ENCODE measurements at places on chromosomes 7 and 10. TPM values are rescaled to one million over a fixed set of nuclear protein-coding genes. Genes with fewer than 3 reads are reported as not detected.

DNA sequence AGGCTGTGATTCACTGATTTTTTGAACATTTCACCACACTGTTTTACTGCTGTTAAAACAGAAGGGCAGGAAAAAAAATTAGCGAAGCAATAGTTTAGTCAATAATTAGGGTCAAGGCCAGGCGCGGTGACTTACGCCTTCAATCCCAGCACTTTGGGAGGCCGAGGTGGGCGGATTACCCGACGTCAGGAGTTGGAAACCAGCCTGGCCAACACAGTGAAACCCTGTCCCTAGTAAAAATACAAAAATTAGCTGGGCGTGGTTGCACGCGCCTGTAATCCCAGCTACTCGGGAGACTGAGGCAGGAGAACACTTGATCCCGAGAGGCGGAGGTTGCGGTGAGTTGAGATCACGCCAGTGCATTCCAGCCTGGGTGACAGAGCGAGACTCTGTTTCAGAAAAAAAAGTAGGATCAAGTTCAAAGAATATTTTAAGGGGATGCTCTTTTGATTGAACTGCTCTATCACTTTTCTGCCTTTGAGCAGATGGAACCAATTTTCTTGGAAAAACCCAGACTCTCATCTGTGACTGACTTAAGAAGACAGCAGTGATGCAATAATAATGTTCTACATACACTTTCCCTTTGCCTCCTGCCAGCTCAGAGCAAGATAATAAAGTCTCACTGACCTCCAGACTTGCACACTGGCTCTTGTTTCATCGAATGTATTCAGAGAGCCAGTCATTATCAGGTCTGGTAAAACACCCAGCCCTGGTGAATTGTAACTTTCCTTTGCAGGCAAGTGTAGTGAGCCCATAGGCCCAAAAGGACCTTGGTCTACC lies 1.6 kb upstream of the PPA1 start:
- H3K4me1 ChIP-seq, result no peaks in the 10 kb centered on the region
- no peaks in the 10 kb centered on the region for H3K27me3 ChIP-seq
- no peak overlapping the region for H3K27ac ChIP-seq
- H3K4me3 ChIP-seq, result peak overlapping the region; percentile 46

DNA sequence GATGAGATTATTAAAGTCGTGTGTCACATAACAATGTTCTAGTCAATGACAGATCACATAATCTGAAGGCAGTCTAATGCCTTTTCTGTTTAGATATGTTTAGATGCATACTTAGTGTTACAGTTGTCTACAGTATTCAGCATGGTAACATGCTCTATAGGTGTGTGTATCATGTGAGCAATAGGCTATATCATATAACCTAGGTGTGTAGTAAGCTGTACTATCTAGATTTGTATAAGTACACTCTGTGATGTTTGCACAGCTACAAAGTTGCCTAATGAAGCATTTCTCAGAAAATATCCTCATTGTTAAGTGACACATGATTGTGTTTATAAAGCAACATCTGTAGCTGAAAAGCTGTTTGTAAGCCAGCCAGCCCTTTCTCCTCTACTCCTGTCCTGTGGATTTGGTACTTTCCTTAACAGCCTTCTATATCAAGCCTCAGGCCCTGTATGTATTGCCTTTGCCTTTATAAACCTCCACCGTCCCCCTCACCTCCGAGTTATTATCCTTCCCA lies 6.3 kb downstream of the HECTD2 start:
- DNase-seq, result no peak
- H3K27me3 ChIP-seq, result no peaks in the 10 kb centered on the region
- no peak overlapping the region for H3K27ac ChIP-seq
- no peaks in the 10 kb centered on the region for H3K4me1 ChIP-seq
- no peaks in the 10 kb centered on the region for H3K36me3 ChIP-seq
- no peak overlapping the region for H3K4me3 ChIP-seq

DNA sequence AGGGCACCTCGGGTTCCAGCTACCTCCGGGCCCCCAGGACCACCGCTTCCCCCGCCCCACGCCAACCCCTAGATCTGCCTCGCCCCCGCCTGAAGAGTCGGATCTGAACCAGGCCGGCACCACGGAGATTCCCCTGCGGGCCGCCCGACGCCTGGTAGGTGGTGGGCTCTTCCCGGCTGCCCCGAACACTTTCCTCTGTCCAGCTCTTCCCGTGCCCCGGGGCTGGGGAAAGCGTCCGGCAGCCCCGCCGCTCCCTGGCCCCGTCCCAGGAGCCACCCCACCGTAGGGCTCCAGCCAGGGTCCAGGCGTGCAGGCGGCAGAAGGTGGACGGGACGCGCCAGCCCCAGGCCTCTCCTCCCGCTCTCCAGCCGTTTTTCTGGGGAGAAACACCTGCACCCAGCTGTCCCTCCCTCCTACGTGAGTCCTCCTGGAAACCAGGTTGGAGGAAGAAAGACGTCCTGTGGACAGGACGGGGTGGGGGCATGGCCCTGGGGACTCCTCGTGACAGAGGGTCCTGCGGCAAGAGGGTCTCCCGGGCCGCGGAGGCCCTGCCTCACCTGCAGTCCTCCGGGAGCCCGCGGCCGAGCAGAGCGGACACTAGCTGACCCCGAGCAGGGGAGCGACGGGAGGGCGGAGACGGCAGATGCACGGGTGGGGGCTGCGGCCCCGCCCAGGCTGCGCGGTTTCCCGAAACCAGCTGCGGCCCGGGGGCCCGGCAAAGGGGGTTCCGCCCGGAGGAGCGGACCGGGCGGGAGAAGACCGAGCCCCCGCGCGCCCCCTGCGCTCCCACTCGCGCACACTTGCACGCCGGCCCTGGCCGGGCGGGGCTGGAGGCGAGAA lies at the start of gene TMEM176B:
Gene TMEM176B, minus strand, starts transcription at position 624 of the 840 bp plus-strand sequence. CDS start 3,795 bp downstream, outside the sequence.
- no peak for DNase-seq
- peaks cover 4% of the 10 kb centered on the region for H3K36me3 ChIP-seq
- peaks cover 35% of the 10 kb centered on the region for H3K27me3 ChIP-seq
- H3K4me3 ChIP-seq, result peak within 1 kb of the TSS; percentile 44

The AKR1E2 gene
- 2.5 TPM for total RNA-seq

The NUTM2E gene
- total RNA-seq, result not detected

DNA sequence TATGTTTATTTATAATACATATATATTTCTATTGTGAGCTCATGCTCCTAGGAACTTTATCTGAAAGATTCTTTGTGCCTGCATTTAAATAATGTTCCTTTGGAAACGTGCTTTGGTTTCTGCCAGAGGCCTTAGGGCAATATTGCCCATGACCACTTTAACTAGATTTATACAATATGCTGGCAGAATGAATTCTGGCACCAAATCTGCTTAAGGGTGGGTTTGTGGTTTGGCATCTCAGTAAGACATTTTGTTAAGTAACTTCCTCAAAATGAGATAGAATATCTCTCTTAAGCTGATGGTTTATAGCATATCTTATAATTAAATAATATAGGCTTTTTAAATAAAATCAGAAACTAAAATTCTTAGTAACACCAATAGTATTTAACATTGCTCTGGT lies 252.9 kb downstream of the RNLS start:
- no peak for DNase-seq
- H3K4me3 ChIP-seq, result no peak overlapping the region
- no peaks in the 10 kb centered on the region for H3K27me3 ChIP-seq
- H3K4me1 ChIP-seq, result no peaks in the 10 kb centered on the region
- H3K27ac ChIP-seq, result no peak overlapping the region

DNA sequence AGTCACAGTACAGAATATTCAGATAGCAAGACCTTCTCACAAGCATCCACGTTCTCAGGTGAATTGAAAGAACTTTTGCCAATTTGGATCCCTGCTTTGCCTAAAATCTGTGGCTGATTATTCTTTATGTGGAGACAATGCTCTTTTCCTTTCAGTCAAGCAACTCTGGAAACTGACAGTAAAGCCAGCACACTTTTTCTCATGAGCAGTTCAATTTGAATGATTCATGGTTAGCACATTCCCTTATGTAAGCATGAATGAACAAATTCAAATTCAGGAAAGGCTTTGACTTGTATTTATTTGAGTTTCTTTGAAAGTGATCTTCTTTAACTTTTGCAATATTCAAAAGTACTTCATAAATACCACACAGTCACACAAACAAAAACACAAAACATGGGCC lies 57.6 kb downstream of the MEOX2 start:
- H3K27me3 ChIP-seq, result no peaks in the 10 kb centered on the region
- no peak overlapping the region for H3K27ac ChIP-seq
- DNase-seq, result no peak
- H3K36me3 ChIP-seq, result no peaks in the 10 kb centered on the region
- H3K4me3 ChIP-seq, result no peak overlapping the region
- no peaks in the 10 kb centered on the region for H3K4me1 ChIP-seq

DNA sequence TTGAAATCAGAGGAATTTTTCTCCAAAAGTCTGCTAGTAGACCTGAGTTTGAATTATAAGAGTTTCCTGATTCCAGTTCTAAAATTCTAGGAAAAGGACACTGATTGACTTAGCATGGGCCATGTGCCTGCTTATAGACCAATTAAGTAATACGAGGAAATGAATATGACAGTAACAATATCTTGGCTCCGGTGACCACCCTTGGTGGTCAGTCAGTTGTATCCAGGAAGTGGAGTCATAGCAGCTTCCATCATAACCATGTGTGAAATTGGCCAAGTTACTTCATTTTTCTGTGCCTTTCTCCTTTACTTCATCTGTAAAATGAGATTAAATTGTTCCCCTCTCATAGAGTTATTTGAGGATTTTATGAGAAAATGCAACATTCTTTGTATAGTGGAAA lies 66.9 kb downstream of the MTPAP start:
- no peaks in the 10 kb centered on the region for H3K27me3 ChIP-seq
- no peak for DNase-seq
- H3K4me3 ChIP-seq, result no peak overlapping the region
- H3K27ac ChIP-seq, result no peak overlapping the region
- H3K4me1 ChIP-seq, result no peaks in the 10 kb centered on the region

DNA sequence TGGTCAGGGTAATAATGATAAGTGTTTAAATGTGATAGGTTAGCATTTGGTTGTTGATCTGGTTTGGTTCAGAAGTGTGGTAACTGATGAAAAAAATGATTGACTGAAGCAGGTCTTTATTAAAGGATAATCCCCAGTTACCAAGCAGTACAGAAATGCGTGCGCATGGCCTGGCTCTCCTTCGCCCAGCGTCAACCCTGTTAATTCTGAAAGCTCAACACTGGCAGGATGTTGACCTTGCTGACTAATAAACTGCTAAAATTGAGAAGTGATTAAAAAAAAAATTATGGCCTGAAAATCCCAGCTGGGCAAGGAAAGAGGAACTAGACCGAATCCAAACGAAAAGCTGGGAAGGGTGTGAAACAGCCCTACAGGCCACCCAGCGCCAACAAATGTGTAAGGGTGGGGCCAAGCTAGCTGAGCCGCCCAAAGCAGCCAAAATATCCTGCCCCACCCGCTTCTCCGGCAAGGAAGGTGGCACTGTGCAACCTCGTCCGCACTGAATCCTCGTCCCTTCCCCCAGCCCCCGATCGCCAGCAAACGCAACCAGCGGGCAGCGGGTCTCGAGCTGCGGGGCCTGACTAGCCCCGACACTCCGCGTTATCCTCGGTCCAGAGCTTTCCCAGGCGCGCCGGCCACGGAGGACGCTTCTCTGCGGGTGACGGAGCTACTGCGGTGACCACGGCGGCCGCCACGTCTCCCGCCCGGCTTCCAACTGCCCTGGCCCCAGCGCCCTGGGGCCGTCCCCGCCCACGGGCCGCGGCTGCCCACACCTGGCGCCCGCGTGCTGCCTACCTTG lies 561 bp downstream of the SHTN1 start:
- H3K4me3 ChIP-seq, result peak overlapping the region; percentile 89
- no peak overlapping the region for H3K27ac ChIP-seq
- no peaks in the 10 kb centered on the region for H3K4me1 ChIP-seq
- no peaks in the 10 kb centered on the region for H3K36me3 ChIP-seq
- H3K27me3 ChIP-seq, result no peaks in the 10 kb centered on the region

The DMBT1 gene
- not detected for total RNA-seq

The DNAJC12 gene
- total RNA-seq, result 0.90 TPM

DNA sequence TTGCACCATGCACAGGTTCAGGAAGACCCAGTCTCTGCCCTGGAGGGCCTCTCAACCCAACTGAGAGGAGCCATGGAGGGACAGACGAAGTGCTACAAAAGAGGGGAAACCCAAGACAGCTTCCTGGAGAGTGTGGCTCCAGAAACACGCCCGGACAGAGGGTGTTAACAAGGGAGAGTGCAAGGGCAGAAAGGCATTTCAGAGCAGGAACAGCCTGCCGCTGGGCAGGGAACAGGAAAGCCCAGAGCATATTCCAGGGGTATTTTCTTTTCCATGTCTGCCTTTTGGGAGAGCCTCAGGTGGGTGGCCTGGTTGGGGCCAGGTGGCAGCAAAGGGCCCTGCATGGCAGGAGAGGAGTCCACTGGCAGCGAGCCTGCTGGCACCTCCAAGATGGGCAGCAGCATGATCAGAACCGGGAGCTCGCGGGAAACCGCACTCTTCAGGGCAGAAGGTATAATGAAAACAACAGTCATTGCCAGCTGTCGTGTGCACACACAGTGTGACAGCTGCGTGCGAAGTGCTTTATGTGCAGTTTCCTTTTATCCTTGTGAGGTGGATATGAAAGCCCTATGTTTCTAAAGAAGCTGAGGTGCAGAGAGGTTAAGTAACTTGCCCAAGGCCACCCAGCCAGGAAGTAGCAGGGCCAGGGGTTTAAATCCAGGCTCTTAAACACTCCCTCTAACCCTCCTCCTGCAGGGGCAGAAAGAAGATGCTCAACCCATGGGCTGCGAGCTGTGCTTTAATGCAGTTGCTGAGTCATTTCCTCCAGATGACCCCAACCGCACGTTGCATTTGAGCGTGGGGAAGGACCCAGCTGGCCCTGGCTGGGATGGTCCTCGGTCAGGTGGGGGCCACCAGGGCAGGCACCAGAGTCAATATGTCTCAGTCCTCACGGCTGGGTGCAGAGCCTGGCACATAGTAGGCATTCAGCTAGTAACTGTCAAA lies 128.6 kb downstream of the OAT start:
- no peak overlapping the region for H3K4me3 ChIP-seq
- no peaks in the 10 kb centered on the region for H3K4me1 ChIP-seq
- peak; percentile 32 for DNase-seq
- H3K27me3 ChIP-seq, result no peaks in the 10 kb centered on the region
- H3K36me3 ChIP-seq, result no peaks in the 10 kb centered on the region

GRCh38 chr10:7274293-7274692 lies 136.5 kb downstream of the SFMBT2 start:
- no peak for DNase-seq
- H3K4me3 ChIP-seq, result no peak overlapping the region
- H3K27ac ChIP-seq, result no peak overlapping the region
- no peaks in the 10 kb centered on the region for H3K27me3 ChIP-seq

DNA sequence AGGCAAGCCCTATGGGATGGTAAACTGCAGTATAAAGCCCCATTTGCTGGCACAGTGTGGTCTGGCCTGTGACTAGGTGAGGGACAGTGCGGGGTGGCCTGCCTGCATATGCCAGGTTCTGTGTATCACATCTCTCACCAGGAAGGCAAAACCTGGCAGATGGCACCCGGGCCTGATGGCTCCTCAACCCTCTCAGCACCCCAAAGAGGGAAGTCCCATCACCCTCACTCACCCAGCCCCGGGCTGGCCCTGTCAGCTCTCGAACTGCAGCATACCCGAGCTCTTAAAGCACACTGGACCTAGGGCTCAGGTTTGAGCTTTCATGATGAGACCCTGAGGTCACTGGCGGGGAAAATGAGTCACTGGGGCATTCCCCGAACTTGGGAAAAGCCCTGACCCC lies 130.5 kb downstream of the LHPP start:
- DNase-seq, result no peak
- H3K4me1 ChIP-seq, result no peaks in the 10 kb centered on the region
- H3K27ac ChIP-seq, result no peak overlapping the region
- no peak overlapping the region for H3K4me3 ChIP-seq
- no peaks in the 10 kb centered on the region for H3K27me3 ChIP-seq

The BTBD16 gene
- total RNA-seq, result not detected

- H3K4me1 ChIP-seq, result peaks cover 6% of the 10 kb centered on the region
- no peaks in the 10 kb centered on the region for H3K27me3 ChIP-seq
- no peak overlapping the region for H3K4me3 ChIP-seq
Measured at GRCh38 chr7:25026156-25026555, 46.2 kb upstream of the OSBPL3 start.

- no peak for DNase-seq
- no peak overlapping the region for H3K4me3 ChIP-seq
- no peak overlapping the region for H3K27ac ChIP-seq
- no peaks in the 10 kb centered on the region for H3K27me3 ChIP-seq
Measured at GRCh38 chr7:43535810-43536585, 46.9 kb upstream of the STK17A start.

All from H9 (cell line).